ENCODE measurements at places on chromosomes 7 and 10. TPM values are rescaled to one million over a fixed set of nuclear protein-coding genes. Genes with fewer than 3 reads are reported as not detected.

- H3K4me3 ChIP-seq: no peak overlapping the region
- no peaks in the 10 kb centered on the region for H3K27me3 ChIP-seq
- no peaks in the 10 kb centered on the region for H3K4me1 ChIP-seq
- H3K27ac ChIP-seq: no peak overlapping the region
- no peaks in the 10 kb centered on the region for H3K36me3 ChIP-seq
- DNase-seq: no peak
These were observed 67.1 kb upstream of the HABP2 start for GRCh38 chr10:113485736-113486135.

GRCh38 chr10:88670497-88670896 lies 6.3 kb downstream of the LIPF start:
- H3K27me3 ChIP-seq: no peaks in the 10 kb centered on the region
- H3K27ac ChIP-seq: no peak overlapping the region
- no peaks in the 10 kb centered on the region for H3K36me3 ChIP-seq
- no peak overlapping the region for H3K4me3 ChIP-seq

DNA sequence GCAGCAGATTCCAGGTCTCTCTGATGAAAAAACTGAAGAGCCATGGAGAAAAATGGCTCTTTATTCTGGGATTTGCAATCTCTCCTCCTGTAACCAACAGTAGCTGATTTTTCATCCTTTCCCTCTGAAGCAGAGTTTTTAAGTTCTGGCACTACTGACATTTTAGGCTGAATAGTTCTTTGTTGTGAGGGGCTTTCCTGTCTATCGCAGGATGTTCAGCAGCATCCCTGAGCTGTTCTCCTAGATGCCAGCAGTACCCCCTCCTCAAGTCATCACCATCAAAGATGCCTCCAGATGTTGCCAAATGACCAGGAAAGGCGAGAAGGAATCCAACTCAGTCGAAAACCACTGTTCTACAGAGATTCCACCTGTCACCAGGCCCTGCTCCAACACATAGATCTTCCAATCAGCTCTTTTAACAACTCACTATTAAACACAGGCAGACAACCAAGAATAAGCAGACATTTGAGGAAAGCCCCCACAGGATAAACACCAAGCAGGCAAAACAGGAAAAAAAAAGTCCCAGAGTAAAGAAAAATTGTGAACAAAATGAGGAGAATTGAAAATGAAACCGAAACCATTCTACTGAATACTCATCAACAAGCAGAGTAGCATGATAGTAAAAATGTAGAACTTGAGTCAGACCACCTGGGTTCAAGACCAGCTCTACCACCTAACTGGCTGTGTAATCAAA lies 124.8 kb downstream of the MPP7 start:
- no peaks in the 10 kb centered on the region for H3K4me1 ChIP-seq
- no peak for DNase-seq
- H3K27ac ChIP-seq: no peak overlapping the region
- H3K36me3 ChIP-seq: no peaks in the 10 kb centered on the region

Gene C7orf57
- 1.7 TPM for polyA plus RNA-seq

DNA sequence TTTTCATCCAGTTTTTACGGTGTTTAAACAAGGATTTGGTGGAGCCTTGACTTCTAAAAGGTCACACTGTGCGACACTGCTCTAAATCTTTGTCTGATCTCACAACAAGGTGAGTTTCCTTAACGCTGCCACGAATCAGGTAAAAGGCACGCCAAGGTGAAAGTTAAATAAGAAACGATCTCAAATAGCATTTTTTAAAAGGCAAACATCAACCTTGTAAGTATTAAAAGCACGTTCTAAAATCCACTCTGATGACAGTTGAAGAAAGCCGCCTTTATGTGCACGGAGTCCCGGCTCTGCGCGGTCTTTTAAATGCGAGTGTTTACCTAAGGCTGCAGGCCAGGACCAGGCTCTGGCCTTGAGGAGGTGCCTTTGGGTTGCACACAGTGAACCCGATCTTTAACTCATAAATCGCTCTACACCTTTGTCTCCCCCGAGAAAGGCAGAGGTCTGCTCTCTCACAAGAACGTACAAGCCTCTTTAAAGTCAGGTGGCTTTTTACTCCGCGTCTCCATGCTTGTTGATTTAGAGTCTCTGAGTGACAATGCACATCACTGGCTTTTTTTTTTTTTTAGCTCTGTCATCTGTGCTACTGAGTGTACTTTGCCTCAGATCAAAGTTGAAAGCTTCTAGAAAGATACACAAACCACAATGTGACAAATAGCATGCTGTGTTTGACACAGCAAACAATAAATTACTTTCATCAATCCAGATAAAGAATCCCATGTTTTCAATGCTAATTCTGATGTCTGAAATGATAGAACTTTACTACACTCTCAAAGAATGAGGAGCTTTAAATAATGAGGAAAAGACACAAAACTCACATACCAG lies 25.9 kb upstream of the RNF32 start:
- H3K4me1 ChIP-seq: peaks cover 10% of the 10 kb centered on the region
- no peaks in the 10 kb centered on the region for H3K36me3 ChIP-seq
- H3K27ac ChIP-seq: no peak overlapping the region
- no peak overlapping the region for H3K4me3 ChIP-seq
- DNase-seq: no peak

Gene PRKRIP1
- polyA plus RNA-seq: 24.8 TPM

- H3K4me3 ChIP-seq: no peak overlapping the region
- H3K36me3 ChIP-seq: no peaks in the 10 kb centered on the region
- peaks cover 14% of the 10 kb centered on the region for H3K4me1 ChIP-seq
- H3K27ac ChIP-seq: no peak overlapping the region
These were observed 4.3 kb upstream of the KAT6B start for GRCh38 chr10:74822101-74822500.

Gene HGF
- polyA plus RNA-seq: 0.24 TPM
